ENCODE measurements at places on chromosomes 7 and 10.

DNA sequence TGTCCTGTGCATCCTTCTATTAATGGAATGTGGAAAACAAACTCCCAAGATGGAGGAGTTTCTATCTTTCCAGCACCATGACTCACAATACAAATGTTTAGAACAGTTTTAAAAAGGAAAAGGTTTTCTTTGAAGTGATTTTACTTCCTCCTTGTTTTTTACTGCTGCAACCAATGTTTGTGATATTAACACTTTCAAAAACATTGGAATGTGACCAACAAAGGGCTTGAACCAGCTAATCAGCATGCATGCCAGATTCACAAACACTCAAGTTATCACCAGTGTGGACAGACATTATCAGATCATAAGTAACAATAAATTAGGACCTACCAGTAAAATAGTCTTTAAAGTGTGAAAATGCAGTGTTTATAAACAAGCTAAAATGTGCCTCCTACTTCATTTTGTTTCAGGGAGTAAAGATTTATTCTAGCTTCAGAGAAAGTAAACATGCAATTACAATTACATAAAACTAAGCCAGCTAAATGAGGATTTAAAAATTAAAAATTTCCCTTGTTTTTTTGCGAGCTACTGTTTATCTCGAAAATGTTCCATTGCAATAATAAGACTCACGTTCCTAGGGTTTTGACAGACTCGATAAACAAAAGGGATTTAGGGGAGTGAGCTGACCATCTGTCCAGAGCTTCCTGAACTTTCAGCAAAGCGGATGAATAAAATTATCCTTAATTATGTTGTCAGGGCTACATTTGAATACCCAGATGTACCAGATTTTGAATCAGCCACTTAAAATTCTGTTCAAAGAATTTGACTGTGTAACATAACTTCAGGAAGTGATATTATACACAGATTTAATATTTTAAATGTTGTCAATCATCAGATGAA lies 29.8 kb downstream of the CPVL start:
- H3K4me1 ChIP-seq, result peaks cover 5% of the 10 kb centered on the region
- DNase-seq, result no peak
- H3K27ac ChIP-seq, result no peak overlapping the region

DNA sequence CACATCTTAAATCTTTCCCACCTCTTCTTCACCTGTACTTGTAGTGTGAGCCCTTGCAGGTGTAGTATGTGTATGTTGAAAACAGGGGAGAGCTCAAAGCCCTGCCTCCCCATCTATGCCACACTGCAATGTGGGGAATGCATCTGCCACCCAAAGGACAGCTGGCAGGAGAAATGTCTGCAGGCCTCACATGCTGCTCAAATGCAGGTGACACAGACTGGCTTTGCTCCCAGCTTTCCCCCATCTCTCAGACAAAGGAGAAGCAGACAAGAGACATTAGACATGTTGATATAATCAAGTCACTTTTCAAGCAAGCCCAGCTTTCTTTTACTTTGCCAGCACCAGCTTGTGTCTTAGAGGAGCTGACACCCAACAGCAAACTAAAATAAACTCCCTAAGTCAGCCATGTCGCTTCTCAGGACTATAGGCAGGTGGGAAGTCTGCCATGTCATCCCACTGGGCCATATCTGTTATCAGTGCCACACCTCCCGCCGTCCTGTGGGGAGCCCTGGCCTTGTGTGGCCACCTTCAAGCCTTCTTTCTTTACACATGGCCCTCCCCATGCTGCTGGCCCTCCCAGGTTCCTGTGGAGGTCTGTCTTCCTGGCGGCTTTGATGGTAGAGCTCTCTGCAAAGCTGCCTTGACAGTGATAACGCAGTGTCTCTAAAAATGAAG lies 102.1 kb downstream of the CXCL12 start:
- no peaks in the 10 kb centered on the region for H3K27me3 ChIP-seq
- peaks cover 24% of the 10 kb centered on the region for H3K4me1 ChIP-seq
- no peak overlapping the region for H3K27ac ChIP-seq
- DNase-seq, result no peak
- H3K36me3 ChIP-seq, result no peaks in the 10 kb centered on the region

- H3K27me3 ChIP-seq, result no peaks in the 10 kb centered on the region
- DNase-seq, result no peak
- no peaks in the 10 kb centered on the region for H3K36me3 ChIP-seq
Observed at GRCh38 chr7:68425377-68425776, 1172.9 kb upstream of the AUTS2 start.

- H3K27me3 ChIP-seq, result no peaks in the 10 kb centered on the region
- H3K27ac ChIP-seq, result no peak overlapping the region
- H3K4me1 ChIP-seq, result no peaks in the 10 kb centered on the region
- no peak for DNase-seq
- no peaks in the 10 kb centered on the region for H3K36me3 ChIP-seq
- no peak overlapping the region for H3K4me3 ChIP-seq
Observed at GRCh38 chr7:123901101-123901500, 23.9 kb upstream of the SPAM1 start.

DNA sequence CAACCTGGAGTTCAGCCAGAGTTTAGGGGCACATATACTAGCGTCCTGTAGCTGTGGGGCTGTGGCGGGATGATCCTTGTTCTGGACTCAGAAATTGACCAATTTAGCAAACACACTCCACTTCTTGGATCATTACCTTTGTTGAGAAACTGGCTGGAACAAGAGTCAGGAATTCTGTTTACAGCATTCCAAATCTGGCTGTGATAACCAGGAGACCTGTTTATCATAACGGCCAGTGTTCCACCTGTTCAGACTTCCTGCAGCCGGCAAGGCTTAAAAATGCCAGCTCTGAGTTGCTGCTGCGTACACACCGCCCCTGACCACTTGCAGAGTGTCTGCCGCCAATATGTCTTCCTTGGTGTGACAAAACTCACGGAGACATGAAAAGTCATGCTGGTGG lies 64.8 kb downstream of the ARMC3 start:
- DNase-seq, result no peak
- no peak overlapping the region for H3K27ac ChIP-seq
- no peaks in the 10 kb centered on the region for H3K4me1 ChIP-seq
- H3K27me3 ChIP-seq, result no peaks in the 10 kb centered on the region
- no peaks in the 10 kb centered on the region for H3K36me3 ChIP-seq

- no peak overlapping the region for H3K4me3 ChIP-seq
- H3K36me3 ChIP-seq, result no peaks in the 10 kb centered on the region
- no peaks in the 10 kb centered on the region for H3K4me1 ChIP-seq
- DNase-seq, result no peak
- H3K27ac ChIP-seq, result no peak overlapping the region
- no peaks in the 10 kb centered on the region for H3K27me3 ChIP-seq
Observed at GRCh38 chr10:4506095-4506494, 319.9 kb upstream of the AKR1E2 start.

DNA sequence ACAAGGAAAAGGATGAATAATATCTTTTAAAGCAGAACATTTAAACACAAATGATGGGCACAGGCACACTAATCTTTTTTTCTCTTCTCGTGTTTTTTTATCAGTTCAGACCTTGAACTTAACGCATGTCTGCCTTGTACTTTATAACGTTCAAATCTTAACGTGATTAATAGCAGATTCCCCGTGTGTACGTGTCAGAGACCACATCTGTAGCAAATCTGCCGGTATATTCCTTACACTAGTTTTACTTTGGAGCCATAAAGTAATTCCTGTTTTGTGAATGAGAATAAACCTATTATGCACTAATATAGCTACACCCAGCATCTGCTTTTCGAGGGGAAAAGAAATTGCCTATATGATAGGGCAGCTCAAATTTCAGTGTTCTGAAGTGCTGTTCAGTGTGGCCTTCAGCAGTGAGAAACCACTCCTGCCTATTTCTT lies 166.0 kb upstream of the TCF7L2 start:
- no peak overlapping the region for H3K4me3 ChIP-seq
- H3K4me1 ChIP-seq, result peaks cover 7% of the 10 kb centered on the region
- DNase-seq, result no peak
- no peaks in the 10 kb centered on the region for H3K27me3 ChIP-seq
- H3K27ac ChIP-seq, result no peak overlapping the region

- no peak overlapping the region for H3K27ac ChIP-seq
- no peak for DNase-seq
- no peaks in the 10 kb centered on the region for H3K36me3 ChIP-seq
Observed at GRCh38 chr10:128557149-128557710, 431.0 kb upstream of the MKI67 start.

GRCh38 chr10:23630376-23630775 lies 191.5 kb downstream of the OTUD1 start:
- H3K4me3 ChIP-seq, result no peak overlapping the region
- no peaks in the 10 kb centered on the region for H3K36me3 ChIP-seq
- no peak for DNase-seq

DNA sequence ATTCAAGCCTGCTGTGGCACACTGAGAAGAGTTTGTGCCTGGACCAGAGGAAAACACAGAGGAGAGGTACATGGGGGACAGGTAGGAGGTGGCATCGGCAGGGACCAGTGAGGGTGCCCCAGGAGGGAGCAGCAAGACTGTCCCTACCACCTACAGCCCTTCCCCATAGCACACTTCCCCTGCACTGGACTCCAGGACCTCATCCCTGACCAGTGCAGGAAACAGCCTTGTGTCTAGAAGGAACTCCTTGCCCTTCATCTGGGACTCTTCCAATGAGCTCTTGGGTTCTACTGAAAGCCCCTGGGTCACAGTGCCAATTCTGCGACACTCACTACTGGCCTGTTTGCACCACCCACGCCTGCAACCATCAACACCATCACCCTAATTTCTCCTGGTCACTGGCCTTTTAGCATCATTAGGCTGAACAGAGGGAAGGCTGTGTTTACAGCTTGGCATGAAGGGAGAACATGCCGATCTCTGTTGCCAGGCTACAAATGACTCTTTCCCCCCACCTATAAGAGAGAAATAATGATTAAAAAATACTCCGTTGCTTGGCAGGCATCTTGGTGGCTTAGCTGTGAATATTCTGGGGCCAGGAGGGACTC lies 371.9 kb upstream of the ZMIZ1 start:
- H3K36me3 ChIP-seq, result no peaks in the 10 kb centered on the region
- no peak overlapping the region for H3K27ac ChIP-seq
- H3K4me3 ChIP-seq, result no peak overlapping the region
- DNase-seq, result no peak
- H3K4me1 ChIP-seq, result no peaks in the 10 kb centered on the region
- H3K27me3 ChIP-seq, result no peaks in the 10 kb centered on the region

DNA sequence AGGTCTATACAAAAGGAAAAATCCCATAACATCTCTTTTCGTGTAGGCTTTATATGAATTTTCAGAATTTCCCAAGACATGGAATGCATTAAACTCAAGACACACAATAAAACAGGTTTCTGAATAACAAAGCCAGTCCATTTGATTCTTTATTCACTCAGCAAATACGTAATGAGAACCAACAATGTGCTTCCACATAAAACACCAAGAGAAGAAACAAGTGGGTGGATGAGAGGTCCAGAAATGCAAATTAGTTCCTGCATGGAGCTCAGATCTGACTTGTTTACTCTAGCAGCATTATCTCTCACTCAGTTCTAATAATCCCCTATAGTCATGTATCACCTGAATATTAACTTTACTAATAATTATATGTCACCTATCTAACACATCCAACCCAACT lies 249.5 kb downstream of the LRRTM3 start:
- no peak overlapping the region for H3K27ac ChIP-seq
- no peak overlapping the region for H3K4me3 ChIP-seq
- H3K36me3 ChIP-seq, result no peaks in the 10 kb centered on the region
- no peak for DNase-seq
- no peaks in the 10 kb centered on the region for H3K4me1 ChIP-seq
- no peaks in the 10 kb centered on the region for H3K27me3 ChIP-seq

GRCh38 chr10:77537720-77538373 lies 99.8 kb downstream of the KCNMA1 start:
- H3K27me3 ChIP-seq, result no peaks in the 10 kb centered on the region
- peaks cover 11% of the 10 kb centered on the region for H3K4me1 ChIP-seq
- no peaks in the 10 kb centered on the region for H3K36me3 ChIP-seq

DNA sequence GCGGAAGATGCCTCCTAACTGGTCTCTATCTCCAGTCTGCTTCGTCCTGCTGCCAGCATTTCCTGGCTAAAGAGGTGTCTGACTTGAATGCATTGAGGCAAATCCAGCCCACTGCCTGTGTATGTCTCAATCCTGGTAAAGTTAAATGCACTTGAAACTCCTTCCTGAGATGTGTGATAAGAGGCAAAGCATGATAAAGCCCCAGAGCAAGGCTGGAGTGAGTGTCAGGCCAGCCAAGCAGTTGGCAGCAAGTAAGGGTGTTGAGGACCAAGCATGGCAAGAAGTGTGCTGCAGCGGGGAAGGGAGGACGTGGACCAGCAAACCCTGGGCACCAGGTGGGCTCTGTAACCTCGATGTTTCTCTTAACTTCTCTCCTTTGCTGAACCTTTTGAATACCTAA lies 29.1 kb downstream of the LRRC18 start:
- no peak overlapping the region for H3K4me3 ChIP-seq
- H3K27ac ChIP-seq, result no peak overlapping the region
- no peaks in the 10 kb centered on the region for H3K4me1 ChIP-seq
- peak; percentile 29 for DNase-seq

GRCh38 chr7:159211540-159212182 lies 67.0 kb upstream of the VIPR2 start:
- peaks cover 10% of the 10 kb centered on the region for H3K4me1 ChIP-seq

GRCh38 chr7:44595934-44596635 lies 10.3 kb upstream of the OGDH start:
- DNase-seq, result no peak
- no peaks in the 10 kb centered on the region for H3K36me3 ChIP-seq
- no peaks in the 10 kb centered on the region for H3K27me3 ChIP-seq
- H3K27ac ChIP-seq, result no peak overlapping the region
- no peaks in the 10 kb centered on the region for H3K4me1 ChIP-seq

DNA sequence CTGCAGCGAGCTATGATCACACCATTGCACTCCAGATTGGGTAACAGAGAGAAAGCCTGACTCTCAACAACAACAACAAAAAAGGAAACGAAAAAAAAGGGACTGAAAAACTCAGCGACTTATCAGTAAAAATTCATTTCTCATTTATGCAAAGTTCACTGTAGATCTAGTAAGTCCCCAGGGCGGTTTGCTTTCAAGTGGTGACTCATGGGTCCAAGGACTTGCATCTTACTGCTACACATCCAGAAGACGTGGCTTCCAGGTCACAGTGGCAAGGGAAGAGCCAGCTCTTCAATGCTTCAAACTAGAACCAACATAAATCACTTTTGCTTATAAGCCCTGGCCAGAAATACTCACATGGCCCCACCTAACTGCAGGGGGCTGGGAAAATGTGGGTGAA lies 178.3 kb upstream of the AUTS2 start:
- H3K27ac ChIP-seq, result no peak overlapping the region
- no peaks in the 10 kb centered on the region for H3K4me1 ChIP-seq
- DNase-seq, result no peak
- no peaks in the 10 kb centered on the region for H3K36me3 ChIP-seq
- no peak overlapping the region for H3K4me3 ChIP-seq

DNA sequence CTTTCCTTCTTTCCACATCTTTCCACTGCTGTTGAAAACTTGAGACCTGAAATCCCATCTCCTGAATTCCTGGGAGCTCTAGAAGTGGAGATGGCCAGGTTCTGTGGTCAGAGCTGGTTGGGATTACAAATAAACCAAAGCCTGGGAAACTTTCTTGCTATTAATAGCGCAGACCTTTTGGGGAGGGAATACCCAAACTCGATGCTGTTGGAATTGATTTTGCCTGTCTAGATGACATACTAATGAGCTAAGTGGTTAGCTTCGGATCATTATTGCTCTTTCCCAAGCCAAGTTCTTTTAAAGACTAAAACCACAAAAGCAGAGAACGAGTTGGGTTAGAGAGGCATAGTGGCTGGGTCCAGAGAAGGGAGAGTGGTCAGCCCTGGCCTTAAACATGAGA lies 76.6 kb downstream of the TCF7L2 start:
- H3K27ac ChIP-seq, result peak overlapping the region; percentile 41
- no peak overlapping the region for H3K4me3 ChIP-seq
- peaks cover 65% of the 10 kb centered on the region for H3K4me1 ChIP-seq

Measured in vagina (tissue), 2 donors.